ENCODE measurements at places on chromosomes 2 and 18.

DNA sequence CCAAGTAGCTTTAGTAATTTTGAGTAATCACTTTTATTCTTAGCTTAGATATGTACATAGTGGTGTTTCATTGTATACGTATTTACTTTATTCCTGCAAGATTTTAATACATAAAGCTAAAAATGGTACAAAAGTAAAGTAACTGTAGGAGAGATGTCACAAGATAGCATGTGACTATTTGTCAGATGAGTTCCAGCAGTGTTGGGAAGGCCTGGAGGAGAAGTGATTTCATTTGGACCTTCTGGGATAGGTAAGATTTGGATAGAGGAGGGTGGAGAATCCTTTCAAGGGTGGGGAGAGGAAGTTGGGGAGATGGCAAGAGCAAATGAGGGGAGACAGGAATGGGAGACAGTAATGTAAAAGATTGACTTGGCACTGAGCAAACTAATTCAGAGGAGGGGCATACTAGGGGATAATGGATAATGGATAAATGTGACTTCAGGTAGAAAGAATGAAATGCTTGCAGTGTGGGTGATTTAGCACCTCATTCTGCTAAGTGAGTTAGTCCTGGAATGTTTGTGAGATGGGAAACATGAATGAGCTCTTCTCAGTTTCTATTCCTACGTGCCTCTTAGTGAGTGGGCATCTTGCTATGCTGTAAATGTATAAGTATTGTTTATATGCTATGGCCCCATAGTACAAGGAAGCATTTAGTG lies 10.5 kb downstream of the WDR43 start:
- no peak for DNase-seq

GRCh38 chr2:105590780-105591660 lies 153.7 kb upstream of the NCK2 start:
- no peak for DNase-seq

- DNase-seq = no peak
Measured at GRCh38 chr18:21853775-21854552, 113.4 kb downstream of the MIB1 start.

- no peak for DNase-seq
Measured at GRCh38 chr2:111966241-111966640, 67.8 kb downstream of the MERTK start.

DNA sequence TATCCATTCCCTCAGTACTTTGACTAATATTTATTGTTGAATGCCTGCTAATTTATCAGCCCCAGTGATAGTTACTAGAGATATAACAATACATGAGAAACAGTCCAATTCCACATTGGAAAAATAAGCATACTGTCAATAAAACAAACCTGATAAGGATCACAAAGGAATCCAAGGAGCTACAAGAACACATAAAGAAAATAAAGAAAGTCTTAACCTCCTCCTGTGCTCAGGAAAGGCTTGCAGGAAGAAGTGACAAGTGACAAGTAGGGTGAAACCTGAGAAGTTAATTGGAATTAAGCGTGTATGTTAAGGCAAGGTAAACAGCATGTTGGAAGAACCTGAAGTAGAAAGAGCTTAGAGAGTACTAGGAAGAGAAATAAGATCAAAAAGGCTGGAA lies 20.3 kb upstream of the ASNSD1 start:
- no peak for DNase-seq

GRCh38 chr2:3527886-3528785 lies 8.8 kb upstream of the ADI1 start:
- DNase-seq = no peak

- no peak for DNase-seq
Measured at GRCh38 chr2:186780701-186781316, 68.2 kb downstream of the ZSWIM2 start.

DNA sequence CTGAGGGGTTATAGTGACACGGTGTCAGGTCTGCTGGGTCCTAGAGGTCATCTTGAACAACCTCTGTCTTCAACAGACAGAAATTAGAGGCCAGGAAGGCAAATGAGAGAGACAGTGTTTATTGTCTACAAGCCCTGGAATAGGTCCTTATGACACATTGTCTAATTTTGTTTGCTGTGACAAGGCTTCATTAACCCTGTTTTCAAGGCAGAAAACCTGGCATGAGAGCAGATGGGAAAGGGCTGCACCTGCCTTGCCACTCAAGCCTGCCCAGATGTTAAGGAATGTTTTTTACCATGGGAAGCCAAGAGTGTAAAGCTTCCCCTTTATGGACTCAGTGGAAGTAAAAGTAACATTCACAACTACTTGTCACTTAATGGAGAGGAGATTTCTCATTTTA lies 275.3 kb downstream of the KCNS3 start:
- DNase-seq = no peak

- no peak for DNase-seq
Measured at GRCh38 chr2:64538764-64539433, 14.8 kb downstream of the AFTPH start.

DNA sequence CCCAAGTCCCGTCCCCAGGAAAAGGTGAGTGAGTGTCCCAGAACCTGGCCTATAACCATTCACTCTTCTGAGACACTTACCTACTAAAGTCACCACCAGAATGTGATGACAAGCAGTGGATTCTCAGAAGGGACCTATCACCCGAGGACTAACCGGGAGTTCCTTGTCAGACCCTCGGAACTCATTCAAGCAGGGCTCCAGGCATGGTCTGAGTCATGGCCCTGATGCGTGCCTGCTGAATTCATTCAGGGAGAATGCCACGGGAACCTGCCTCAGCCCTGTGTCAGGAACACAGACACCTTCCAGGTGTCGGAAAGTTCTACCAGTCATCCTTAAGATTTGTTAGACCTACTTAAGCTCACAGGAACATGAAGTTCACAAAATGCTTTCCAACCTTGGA lies 29.8 kb downstream of the ALPK2 start:
- no peak for DNase-seq

GRCh38 chr18:37162551-37162950 lies 333.6 kb downstream of the KIAA1328 start:
- no peak for DNase-seq

- DNase-seq = no peak
Measured at GRCh38 chr18:46772357-46772756, 15.5 kb upstream of the ST8SIA5 start.

- DNase-seq = peak; percentile 27
Measured at GRCh38 chr2:183037553-183038340, 510 bp downstream of the NCKAP1 start.

GRCh38 chr18:49997558-49997957 lies 184.2 kb upstream of the ACAA2 start:
- DNase-seq = no peak

DNA sequence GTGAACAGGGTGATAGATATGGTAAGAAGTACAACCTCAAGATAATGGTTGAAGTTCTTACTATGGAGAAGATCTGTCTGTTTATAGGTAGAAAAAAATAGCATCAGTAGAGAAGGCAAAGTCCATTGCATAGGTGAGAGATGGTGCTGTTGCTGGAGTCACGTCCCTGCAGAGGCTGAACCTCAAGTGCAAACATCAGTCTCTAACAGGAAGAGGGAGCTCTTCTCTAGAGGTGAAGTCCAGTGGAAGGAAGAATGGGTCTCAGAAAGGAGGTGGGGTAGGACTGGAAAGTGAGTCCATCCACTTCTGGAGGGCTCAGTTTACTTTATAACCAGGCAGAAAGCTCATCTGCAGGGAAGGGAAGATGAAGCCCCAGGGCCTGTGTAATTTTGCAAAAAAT lies 337.7 kb downstream of the MEIS1 start:
- no peak for DNase-seq

Measured in NCI-H1105 (cell line).